ENCODE measurements at places on chromosomes 13 and 19.

GRCh38 chr19:50024719-50025021 lies 502 bp downstream of the VRK3 start:
- no peak for DNase-seq

DNA sequence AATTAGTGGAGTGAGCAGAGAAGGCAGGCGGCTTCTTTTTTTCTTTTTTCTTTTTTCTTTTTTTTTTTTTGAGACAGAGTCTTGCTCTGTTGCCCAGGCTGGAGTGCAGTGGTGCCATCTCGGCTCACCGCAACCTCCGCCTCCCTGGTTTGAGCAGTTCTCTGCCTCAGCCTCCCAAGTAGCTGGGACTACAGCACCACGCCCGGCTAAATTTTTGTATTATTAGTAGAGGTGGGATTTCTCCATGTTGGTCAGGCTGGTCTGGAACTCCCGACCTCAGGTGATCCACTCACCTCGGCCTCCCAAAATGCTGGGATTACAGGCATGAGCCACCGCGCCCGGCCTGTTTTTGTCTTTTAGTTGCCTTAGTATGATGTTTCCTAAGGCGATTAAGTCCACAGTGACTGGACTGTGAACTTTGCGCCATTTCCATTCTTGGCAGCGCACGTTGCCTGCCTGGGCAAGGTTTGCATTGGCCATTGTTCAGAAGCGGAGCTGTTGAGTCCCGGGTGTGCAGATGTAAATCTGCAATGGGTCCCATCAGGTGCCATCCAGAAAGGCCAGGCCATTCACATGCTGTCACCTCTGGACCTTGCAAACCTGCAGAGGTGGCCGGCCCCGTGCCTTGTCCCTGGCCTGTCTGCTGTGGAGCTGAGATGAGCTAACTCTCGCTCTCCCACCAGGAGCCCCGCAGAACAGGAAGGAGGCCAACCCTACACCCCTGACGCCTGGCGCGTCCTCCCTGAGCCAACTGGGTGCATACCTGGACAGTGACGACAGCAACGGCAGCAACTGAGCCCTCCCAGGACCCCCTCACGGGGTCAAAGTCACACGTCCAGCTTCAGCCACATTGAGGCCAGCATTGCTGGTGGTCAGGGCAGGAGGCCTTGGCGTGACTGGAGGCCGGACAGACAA lies 10.9 kb upstream of the SHD start:
- DNase-seq, result no peak

- no peak for DNase-seq
Observed at GRCh38 chr19:48394331-48395169, 1.1 kb downstream of the GRIN2D start.

GRCh38 chr19:33202546-33203507 lies 8.7 kb downstream of the LRP3 start:
- no peak for DNase-seq

DNA sequence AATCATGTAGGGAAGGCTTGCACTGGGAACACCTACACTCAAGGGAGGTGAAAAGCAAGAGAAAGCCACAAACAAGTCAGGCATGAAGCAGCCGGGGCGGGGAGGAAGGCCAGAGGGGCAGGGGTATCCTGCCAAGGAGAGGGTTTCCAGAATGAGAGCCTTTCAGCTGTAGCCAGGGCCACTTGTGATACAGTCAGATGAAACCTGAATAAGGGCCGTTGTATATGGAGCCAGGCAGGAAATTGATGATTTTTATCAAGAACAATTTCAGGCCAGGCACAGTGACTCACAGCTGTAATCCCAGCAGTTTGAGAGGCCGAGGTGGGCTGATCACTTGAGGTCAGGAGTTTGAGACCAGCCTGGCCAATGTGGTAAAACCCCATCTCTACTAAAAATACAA lies 4.4 kb downstream of the TRPM4 start:
- DNase-seq, result no peak

- DNase-seq, result no peak
Observed at GRCh38 chr13:44321961-44322360, 51.7 kb upstream of the SERP2 start.

- no peak for DNase-seq
Observed at GRCh38 chr19:12052091-12052496, 667 bp downstream of the ZNF878 start.

- DNase-seq, result no peak
Observed at GRCh38 chr19:9981406-9982260, 28.7 kb downstream of the COL5A3 start.

- peak; percentile 45 for DNase-seq
Observed at GRCh38 chr19:42122691-42123607, 9.3 kb downstream of the POU2F2 start.

DNA sequence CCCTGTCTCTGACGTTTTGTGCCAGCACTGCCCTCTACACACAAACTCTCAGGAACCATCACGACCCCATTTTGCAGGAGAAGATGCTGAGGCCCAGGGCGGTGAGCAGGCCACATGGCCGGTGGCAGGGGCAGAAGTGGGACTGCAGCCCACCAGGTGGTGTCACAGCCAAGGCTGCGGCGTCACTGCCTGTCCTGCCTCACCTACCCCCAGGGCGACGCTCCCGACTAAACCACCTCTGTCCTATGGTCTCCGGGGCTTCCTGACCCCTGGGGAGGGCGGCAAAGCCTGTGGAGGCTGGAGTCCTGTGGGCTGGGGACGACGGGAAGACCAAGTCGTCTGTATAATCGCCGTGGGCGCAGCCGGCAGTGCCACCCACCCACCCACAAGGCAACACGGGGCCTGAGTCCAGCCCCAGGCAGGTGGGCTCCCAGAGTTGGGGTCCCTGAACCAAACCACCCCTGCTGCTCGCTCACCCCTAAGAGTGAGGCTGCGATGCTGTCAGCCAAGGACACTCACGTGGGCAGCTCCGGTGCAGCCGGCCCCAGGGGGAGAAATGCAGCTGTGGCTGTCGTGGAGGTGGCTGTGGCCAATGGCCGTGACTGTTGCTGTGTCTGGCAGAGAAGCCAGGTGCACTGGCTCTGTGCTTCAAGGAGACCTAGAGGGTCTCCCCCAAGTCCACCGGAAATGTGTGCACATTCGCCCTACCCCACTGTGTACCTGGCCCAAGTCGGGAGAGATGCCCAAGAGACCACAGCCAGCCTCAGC lies 29.7 kb downstream of the RASA3 start:
- DNase-seq, result no peak

DNA sequence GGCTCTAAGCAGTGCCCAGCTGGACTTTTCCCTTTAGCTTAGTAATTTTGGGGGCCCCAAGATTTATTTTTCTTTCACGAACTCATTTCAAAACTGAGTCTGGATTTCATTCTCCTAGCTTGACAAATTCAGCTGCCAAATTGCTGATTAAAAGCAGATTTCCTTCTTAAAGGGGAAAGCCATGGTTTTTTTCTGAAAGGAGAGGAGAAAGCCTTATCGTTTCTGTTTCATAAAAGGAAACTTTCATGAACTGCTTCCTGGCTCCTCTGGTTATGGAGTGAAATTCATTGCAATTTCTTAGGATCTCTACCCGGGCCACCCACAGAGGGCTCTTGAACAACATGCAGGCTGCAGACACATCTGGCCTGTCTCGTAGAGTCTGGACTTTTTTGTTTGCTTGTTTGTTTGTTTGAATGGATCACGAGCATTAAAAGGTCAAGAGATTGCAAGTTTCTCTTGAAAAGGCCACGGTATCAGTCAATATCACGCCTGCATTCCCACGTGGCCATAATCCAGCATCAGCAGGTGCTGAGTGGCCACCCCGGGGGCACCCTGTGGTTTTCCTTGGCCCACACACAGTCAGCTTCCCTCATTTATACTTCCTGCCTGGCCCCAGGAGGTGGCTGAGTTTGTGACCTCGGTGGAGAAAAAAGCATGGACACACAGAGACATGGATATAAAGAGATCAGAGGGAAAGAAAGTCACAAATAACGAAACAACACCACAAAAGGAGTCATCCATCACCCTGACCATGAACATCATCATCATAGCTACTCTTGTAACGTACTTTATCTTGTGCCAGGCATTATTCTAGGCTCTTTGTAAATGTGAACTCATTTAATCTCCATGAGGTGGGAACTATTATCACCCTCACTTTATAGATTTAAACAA lies 10.5 kb upstream of the KLK4 start:
- no peak for DNase-seq

DNA sequence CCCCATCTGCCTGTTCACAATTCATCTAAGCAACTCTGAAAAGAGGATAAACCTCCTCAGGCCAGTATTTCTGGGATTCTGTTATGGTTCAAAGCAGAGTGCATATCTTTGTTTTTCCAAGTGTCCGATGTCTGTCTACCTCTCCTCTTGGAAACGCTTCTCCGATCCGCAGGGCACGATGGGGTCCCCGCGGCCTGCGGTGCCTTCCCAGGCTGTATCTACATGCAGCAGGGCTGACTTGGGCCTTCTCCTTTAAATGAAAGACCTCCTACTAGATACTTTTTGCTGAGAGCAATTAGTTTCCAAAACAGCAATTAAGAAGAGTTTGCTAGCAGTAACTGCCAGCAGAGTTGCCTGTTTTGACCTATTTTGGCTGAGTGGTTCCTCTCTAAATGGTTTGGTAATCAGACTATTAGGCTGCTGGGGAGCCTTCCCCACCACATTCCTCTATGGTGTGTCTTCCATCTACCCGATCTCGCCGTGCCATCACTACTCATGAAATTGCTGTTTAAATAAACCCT lies 23.5 kb downstream of the COL4A2 start:
- no peak for DNase-seq

DNA sequence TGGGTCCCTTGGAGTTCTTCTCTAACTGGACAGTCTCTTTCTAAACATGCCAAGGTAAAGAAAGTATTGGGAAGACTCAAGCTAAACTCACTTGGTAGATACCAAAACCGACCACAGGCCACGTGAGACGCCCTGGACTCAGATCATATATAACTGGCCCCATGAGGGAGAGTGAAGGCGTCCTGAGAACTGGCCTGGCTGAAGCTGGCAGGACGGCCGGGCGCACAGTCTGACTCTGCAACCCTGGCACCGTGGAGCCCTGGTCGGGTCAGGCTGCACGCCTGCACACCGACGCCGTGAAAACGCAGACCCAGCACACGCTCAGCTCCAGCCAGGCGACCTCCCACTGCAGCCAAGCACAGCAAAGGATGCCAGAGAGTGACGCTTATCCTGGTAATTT lies 122.5 kb upstream of the SPACA7 start:
- no peak for DNase-seq

- no peak for DNase-seq
Observed at GRCh38 chr19:23981863-23982262, 67.2 kb downstream of the ZNF726 start.

DNA sequence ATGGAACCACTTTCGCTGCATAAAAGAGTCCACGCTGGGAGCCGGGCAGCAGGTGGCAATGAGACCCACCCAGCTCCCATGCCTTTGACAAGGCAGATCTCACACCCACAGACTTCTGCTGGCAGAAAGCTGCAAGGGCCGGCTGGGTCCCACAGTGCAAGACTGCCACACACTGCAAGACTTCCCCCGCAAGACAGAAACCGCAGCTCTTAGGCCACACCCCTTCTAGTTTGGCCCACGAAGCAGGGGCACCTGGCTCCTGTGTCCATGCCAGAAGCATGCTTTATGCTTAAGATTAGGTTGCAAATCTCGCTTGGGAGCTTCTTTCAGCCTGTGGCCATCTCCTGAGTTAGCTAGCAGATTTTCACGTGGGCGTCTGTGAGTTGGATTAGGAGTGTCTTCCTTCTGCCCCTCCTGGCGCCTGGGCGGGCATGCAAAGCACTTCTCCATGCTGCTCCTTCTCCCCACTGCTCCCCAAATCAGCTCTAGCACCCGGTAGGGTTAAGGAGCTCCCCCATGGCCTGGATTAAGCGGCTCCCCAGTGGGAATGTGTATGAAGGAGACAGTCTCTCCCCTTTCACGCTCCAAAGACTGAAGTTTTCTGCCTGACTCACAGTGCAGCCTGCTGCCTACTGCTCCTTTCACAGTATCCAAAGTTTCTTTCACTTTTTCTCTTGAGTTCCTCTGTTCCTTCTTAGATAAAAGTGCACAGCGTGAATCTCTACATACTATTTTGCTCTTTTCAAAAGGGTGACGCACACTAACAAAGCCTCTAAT lies 17.7 kb downstream of the GPC6 start:
- DNase-seq, result no peak

DNA sequence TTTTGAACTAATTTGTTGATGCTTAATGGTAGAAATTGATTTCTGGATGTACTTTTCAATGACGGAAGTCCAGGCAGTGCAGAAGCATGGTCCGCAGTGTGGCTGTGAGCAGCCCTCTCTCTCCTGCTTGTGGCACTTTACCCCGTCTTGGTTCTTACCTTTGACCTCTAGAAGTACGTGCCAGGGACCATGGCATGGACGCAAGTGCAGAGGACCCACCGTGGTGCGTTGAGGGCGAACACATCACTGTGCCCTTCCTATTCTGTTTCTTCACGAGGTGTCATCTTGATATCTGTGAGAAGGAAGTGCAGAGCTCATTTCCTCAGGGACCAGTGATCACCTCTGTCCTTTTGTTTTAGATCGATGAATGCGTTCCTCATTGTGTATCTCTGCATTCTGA lies 135.2 kb downstream of the ATP11A start:
- no peak for DNase-seq

GRCh38 chr13:95535243-95535642 lies 17.3 kb upstream of the CLDN10 start:
- no peak for DNase-seq

DNA sequence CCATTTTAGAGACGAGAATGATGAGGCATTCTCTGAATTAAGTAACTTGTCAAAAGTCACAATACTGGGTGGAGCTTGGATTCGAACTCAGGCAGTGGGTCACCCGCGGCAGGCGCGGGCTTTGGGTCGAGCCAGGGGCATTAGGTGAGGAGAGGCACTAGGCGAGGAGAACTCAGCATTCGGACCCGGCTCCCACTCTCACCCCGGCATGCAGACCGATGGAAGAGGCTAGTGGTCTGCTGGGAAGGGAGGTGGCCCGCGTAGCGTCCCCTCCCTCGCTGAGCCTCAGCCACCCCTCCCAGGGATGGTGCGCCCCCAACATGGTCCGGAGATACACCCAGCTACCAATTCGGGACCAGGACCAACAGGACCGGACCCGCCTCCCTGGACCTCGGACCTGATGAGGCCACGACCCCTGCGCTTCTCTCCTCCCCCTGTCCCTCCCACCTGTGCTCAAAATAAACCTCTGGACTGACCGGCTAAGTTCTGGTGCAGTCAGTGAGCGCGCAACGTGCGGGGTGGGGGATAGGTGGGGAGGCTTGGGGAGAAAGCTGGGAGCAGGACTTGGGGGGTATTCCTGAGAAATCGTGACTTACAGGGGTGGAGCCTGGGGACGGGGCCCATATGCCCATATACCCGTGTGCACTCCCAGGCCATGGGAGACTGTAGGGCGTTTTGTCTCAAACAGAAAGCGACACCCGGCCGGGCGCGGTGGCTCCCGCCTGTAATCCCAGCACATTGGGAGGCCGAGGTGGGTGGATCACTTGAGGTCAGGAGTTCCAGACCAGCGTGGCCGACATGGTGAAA lies 1.3 kb upstream of the SNAPC2 start:
- no peak for DNase-seq

DNA sequence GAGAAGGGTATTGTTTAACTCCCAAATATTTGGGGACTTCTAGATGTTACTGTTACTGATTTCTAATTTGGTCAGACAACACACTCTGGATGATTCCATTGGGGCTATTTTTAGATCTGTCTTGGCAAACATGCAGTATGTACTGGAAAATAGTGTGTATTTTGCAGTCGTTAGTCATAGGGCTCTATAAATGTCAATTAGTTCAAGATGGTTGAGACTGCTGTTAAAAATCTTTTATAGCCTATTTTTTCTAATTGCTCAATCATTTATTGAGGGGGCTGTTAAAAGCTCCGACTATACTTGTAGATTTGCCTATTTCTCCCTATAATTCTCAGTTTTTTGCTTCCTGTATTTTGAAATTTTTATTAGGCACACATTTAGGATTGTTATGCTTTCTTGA lies 31.4 kb downstream of the PPP5C start:
- DNase-seq, result no peak

- peak; percentile 52 for DNase-seq
Observed at GRCh38 chr19:3276341-3276799, 51.9 kb downstream of the CELF5 start.
